NCI-H1417 treated with DMSO at 0.1 percent for 48 hours (cell line): ENCODE measurements at places on chromosomes 2 and 18.
A peak's percentile ranks its signal among the peaks of the same experiment; 100 is the strongest.

DNA sequence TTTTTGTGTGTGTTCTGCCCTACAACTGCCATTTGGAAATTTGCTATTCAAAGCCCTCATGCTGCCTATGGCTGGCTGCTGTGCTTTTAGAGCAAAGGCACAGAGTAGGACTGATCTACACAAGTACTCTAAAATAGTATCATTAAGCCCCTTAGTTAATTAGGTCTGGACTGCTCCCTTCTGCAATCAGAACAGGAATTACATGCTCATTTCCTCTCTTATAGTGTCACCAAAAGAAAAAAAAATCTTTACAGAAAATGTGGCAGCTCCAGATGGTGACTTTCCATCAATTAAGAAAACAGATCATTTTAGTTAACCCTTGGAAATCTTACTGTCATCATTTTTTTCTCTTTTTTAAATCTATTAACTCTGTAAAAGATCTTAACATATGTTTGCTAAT is 337.5 kb downstream of the RIT2 start:
- no peak for DNase-seq

DNA sequence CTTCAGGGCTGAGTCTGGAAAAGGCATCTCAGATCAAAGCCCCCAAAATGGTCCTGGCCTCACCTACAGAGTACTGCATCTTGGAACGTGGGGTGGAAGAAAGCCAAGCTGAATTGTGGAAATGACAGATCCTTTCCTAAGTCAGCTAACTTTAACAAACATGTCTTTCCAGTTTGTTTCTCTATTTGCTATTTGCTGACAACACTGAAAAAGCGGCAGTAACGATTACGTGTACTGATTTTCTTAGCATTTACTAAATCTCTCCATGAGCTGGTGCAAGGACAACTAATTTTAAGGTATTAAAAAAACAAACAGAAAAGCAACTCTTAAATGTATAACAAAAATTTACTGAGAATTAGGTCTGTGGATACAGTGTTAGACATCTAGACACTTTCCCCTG is 1.1 kb downstream of the HIBCH start:
- no peak for DNase-seq

DNA sequence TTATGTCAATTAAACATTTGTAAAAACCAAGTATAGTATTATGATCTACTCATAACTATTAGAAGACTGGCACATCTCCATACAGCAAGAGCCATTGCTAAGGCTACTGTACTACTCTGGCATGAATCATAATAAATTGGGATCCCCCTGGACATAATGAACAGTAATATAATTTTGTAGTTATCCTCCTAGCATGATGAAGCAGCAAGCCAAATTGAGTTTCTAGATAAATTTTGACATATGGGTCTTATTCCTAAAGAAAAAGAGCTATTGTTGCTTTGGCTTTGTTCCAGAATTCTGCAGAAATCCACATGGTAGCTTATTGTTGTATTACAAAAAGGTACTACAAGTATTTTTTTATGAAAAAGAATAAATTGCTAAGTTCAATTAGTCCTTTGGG is 204.3 kb downstream of the CAMKMT start:
- DNase-seq = no peak

- DNase-seq = no peak
Observed at GRCh38 chr2:70937866-70938585, 2.3 kb downstream of the ATP6V1B1 start.

GRCh38 chr2:99832926-99833325 is 309.5 kb downstream of the AFF3 start:
- DNase-seq = no peak

GRCh38 chr2:102337481-102338386 is 17.9 kb upstream of the IL18R1 start:
- DNase-seq = no peak

DNA sequence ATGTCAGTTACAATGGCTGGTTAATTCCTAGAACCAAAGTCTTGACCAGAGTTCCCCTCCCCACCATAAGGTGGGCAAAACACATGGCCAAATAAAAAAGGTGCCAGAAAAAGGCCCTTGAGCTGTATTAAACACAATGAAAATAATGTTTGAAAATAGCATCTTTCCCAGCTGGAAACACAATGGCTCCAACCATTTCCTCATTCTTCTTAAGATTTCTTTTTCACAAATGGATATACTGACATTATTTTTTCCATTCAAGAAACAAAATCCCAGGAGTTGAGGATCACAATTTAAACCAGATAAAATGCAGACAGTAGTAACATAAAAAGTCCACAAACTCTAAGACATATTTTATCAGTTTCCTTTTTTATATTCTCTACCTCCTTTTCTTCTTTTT is 143.8 kb downstream of the EXOC6B start:
- DNase-seq = no peak

GRCh38 chr2:46954951-46955571 is 39.5 kb upstream of the MCFD2 start:
- DNase-seq = no peak

DNA sequence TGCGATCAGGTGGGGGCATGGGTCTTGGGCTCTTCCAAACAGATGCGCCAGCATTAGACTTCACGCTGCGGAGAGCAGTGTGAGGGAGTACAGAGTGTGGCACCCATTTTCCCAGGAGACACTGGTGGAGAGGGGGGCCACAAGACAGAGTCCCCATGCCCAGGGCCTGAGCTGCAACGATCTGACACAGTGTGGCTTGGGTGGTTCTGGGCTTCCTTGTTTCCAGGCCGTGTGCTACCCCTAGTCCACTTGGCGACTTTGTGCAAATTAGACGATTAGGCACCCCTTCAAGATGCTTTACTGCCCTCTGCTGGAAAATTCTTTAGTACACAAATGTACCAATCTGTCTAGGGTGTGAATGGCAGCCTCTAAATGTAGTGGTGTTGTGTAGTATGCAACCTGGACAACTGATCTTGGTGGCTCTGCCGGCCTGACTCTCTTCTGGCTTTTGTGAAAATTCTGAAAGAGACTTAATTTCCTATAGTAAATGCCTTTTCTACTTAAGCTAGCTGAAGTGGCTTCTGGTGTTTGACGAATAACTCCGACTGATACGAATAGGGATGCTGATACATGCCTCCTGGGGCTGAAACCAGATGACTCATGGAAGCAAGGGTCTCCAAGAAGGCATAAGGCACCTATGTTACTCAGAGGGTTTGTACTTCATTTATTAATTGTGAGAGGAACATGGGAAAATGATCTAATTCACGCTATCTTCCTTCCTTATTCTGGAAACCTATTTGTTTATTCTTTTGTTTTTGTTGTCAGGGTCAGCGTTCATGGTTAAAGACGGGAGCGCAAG is 92.3 kb upstream of the SMAD2 start:
- DNase-seq = peak; percentile 70

- DNase-seq = no peak
Observed at GRCh38 chr2:46053564-46053963, 243.6 kb upstream of the EPAS1 start.

DNA sequence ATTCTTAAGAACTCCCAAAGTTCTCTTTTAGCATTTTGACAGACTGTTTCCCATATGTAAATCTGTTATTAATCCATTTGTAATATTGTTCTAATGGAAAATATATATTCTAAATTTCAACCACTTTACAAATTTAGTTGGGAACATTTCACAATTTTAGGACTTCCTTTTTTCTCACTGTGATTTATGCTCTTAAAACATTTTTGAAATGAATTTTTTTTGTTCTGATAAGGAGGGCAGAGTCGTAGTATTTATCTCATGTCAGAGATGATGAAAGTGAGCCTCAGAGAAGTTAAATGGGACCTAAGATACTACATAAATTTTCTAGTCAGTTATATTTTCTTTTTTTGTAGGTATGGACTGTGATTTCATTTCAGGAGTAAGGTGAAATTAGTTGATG is 26.6 kb downstream of the RASGRP3 start:
- DNase-seq = no peak

DNA sequence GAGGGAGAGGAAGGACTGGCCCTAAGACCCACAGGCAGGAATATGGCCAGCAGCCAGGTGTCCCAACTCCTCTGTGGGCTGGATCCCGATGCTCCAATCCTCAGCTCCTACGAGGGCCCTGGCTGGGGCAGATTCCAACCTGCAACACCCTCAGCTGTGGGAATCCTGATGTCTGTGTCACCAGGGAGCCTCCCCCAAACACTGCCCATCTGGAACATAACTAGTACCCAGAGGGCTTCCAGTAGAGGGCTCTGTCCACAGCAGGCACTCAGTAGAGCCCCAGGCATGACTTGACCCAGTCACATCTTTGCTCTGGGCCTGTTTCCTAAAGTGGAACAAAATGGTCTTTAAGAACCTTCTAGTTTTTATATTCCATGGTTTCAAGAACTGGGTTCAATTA is 20.6 kb upstream of the LOXHD1 start:
- no peak for DNase-seq

GRCh38 chr2:165681841-165682240 is 112.2 kb downstream of the GALNT3 start:
- DNase-seq = no peak

DNA sequence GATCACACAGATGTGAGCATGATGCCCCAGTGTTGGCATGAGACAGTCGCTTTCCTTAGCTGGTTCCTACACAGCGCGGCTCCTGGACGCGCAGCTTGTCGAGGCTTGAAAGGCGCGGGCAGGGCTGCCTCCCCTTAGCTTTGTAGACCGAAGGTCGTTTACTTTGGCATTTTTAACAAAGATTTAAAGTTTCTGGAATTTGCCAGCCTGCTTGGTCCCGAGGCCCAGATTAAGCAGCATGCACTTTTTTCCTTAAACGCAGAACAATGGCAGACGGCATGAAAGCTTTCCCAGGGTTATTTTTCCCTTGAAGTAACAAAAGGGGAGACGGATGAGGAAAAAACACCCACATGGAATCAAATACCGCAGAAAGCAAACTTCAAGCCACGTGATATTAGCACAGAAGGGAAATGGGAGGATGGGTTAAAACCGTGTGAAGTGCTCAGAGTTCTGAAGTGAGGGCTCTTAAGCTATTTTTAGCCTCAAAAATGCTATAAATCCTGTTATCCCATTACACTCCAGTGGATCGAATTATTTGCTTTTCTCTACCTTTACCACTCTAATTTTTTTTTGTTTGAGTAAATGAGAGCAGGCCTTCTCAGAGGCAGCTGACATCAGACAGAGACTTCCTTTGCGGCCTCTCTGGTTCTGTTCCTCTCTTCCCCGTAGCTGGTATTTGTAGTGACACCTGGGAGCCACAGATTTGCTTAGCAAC is 55.7 kb downstream of the NPAS2 start:
- DNase-seq = no peak

DNA sequence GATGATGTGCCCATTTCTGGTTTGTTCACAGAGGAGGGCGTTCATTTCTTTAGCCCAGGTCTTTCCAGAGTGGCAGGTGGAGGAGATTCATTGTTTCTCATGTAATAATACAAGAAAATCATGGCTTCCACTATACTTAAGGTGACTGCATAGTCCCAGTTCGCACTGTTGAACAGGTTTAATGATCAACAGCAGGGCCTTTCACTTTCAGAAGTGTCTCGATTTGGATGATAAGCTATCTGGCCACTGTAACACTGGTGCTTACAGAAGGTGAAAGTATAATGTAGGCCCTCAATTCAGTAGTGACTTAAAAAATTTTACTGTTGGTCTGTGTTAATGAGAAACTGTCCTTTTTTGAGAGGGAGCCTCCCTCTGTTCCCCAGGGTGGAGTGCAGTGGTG is 1.4 kb downstream of the RMC1 start:
- no peak for DNase-seq

GRCh38 chr18:8504880-8505435 is 104.3 kb upstream of the RAB12 start:
- no peak for DNase-seq

- DNase-seq = no peak
Observed at GRCh38 chr2:64711252-64711800, 57.6 kb upstream of the SERTAD2 start.

DNA sequence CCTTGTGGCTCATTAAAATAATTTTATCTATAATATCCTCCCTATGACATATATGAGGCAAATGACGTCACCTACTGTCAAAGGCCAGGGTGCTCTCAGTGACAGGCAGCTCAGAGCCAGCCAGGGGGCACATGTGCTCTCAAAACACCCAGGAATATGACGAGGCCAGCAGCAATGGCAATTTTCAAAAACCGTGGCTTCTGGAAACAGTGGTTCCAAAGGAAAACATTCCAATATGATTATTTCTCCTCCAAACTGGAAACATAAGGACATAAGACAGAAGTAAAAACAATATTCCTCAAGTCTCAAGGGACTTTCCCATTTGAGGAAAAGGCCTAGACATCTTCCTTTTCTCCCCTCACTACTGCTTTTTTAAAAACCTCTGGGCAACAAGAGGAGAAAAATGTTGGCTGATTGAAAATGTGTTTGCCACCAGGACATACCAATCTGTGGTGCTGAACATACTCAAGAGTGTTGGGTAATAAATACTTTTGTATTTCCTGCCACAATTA is 40.8 kb downstream of the RNF152 start:
- DNase-seq = no peak

- no peak for DNase-seq
Observed at GRCh38 chr2:207217442-207217841, 51.7 kb upstream of the KLF7 start.

GRCh38 chr2:120432293-120432975 is 86.5 kb downstream of the INHBB start:
- DNase-seq = no peak

- no peak for DNase-seq
Observed at GRCh38 chr2:151159109-151159662, 102.5 kb downstream of the RBM43 start.

DNA sequence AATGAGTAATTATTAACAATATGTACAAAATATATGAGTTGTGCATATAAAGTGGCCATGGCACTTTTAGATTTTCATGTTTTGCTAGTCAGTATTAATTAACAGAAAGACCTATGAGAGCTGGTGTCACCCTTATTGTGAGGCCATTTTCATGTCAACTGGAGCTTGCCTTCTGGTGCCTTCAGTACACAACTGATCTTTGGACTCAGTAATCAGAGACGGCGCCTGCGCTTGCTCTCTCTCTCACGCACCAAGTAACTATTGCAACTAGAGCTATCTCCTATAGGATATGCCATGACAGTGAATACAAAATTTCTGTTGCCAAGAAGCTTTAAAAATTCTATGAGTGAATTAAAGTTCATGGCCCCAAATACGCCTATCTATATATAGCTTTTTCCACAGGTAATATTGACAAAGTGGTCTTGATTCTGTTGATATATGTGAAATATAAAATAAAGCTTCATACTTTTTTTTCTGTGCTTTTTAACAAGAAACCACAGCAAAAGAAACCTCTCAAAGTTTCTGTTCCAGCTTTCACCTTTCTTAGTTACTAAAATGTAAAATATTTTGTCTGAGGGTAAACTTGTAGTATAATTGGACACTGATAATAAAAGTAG is 2.9 kb downstream of the SERTAD2 start:
- DNase-seq = no peak

DNA sequence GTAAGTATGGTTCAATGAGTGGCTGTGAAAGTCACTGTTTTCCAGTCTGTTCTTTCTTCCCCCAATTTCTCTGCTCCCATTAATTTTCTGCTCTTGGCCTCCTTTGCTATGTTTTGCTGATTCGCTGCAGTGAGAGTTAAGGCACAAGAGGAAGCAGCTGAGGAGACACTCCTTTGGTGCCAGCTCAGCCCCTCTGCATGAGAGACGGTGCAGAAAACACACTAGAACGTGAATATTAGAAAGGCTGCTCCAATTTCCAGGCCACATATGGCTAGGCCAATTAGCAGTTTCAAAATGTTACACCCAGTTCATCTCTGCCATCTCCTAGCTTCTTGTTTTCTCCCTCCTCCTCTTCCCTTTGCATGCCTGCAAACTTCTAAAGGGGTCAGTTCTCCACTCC is 38.9 kb downstream of the AKAIN1 start:
- DNase-seq = no peak

- DNase-seq = no peak
Observed at GRCh38 chr2:31853521-31853920, 157.3 kb downstream of the MEMO1 start.

GRCh38 chr2:71891719-71892422 is 255.8 kb downstream of the CYP26B1 start:
- no peak for DNase-seq

- DNase-seq = no peak
Observed at GRCh38 chr2:178514664-178515063, 34.4 kb downstream of the PLEKHA3 start.
